ENCODE measurements at places on chromosomes 6 and 20.

DNA sequence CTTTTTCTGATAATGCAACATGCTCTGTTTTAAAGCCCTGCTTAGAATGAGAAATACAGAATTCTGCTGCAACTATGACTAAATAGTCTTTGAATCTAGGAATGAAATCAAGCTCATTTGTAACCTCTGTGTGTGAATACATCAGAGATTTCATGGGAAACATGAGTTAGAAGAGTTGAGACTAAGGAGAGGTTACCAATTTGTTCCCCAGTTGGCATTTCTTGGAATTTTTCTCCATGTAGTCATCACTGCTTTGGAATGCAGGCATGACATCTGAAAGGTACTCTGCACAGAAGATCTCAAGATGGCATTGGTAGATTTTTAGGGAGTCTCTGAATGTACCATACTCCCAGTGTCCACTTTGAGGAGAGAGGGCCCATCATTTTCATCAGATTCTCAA, 237.2 kb downstream of the TFAP2A start:
- no peak for DNase-seq

- DNase-seq: no peak
Measured at GRCh38 chr6:34559651-34560365, 3.7 kb upstream of the SPDEF start.

- DNase-seq: no peak
Measured at GRCh38 chr20:56429502-56429901, 17.4 kb downstream of the CASS4 start.

- no peak for DNase-seq
Measured at GRCh38 chr6:159450815-159451465, 242.1 kb downstream of the SOD2 start.

DNA sequence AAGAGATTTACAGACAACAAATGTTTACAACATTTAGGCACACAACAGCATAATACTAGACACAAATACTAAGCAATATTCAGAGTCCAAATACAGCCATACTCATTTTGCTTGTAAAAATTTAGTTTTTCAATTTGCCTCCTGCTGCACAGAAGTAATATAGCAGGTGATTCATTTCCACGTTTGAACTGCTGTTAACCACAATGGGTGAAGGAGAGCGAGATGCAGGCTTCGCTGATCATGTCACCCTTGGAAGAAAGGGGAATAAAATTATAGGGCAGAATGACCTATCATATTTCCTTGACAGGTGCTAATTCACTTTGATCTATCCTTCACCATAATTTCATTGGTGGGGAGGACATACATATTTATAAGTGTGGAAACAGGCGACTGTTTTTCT, 643.8 kb upstream of the AGPAT4 start:
- DNase-seq: no peak

GRCh38 chr20:35054814-35055213, 37.8 kb downstream of the TRPC4AP start:
- DNase-seq: no peak

GRCh38 chr20:32289661-32290431, 12.4 kb downstream of the KIF3B start:
- no peak for DNase-seq

DNA sequence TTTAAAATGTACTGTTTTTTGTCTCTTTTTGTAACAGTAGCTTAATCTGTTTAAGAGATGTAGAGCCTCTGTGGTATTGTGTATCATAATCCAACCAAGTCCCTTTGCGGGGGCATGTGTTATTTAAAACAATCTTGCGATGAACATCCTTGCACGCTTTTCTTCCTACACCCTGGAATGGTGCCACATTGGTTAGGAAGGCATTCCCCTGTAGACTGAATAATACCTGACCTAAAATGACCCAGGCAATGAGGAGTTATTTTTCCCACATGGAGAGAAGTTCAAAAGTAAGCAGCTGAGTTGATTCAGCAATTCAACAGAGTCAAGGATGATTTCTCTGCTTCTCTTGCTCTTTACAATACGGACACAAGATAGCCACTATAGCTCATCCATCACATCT, 142.0 kb upstream of the PMEPA1 start:
- DNase-seq: no peak
